ENCODE measurements at places on chromosomes 12 and 14.

DNA sequence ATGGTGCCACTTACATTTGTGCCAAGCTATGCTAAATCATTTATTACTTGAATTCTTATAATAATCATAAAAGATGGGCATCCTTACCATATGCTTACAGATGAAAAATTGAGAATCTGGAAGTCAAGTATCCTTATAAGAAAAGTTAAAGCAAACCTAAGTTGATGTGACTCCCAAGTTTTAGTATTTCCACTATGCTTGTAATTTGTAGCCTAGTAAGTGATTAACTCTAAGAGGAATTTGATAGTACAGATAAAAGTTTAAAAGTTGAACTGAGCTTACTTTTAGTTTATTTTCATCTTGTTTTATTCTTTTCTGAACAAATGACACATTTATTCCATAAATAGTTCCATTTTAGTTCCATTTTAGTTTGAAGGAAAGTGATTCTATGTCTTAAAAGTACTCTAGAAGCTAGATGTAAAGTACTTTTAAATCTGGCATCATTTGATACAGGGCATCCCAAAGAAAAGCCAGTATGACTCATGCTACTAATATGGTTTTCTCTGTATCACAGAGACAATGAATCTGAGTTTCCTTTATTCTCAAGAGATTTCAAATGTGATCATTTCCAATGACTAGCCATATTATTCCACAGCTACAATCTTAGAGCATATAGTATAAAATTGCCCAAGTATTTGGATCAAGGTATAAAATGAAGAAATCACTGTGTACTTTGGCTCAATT is 596.0 kb downstream of the SLC16A7 start:
- DNase-seq: peak; percentile 54

- DNase-seq: no peak
These were observed 167.5 kb downstream of the NTF3 start for GRCh38 chr12:5599378-5599777.

DNA sequence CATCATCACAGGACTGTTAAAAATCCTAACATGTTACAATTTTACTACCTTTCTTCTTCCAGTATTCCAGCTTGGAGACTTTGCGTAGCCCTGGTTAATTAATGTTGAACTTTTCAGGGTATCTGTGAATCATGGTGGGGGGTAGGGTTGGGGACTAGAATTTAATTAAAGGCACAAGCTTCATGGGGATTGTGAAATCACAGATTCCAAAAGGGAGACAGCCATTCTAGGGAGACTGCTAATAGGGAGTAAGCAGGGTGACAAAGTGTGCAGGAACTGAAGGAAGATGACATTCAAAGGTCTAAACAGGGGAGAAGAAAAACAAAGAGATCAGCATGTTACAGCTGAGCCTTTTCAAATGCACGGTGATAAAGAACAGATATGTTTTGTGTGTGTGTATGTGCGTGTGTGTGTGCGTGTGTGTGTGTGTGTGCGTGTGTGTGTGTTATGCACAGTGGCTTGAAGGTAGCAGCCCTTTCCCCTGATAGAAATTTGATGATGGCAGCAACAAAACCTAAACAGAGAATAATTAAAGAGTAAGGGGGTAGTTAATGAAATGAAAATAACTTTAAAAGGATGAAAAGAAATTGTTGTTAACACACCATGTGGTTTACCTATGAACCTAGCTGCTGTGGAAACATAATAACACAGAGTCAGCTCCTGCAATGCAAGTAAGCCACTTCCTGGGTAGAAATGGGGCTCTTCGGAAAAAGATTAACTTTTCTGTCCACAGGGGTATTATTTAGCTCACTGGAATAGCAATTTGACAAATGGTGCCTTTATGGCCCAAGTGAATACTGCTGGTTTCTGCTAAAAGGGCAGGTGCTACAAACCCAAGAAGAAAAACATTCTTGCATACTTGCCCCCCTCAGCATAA is 581.7 kb downstream of the DIO2 start:
- DNase-seq: no peak

GRCh38 chr12:39351153-39351552 is 91.8 kb downstream of the KIF21A start:
- DNase-seq: no peak

DNA sequence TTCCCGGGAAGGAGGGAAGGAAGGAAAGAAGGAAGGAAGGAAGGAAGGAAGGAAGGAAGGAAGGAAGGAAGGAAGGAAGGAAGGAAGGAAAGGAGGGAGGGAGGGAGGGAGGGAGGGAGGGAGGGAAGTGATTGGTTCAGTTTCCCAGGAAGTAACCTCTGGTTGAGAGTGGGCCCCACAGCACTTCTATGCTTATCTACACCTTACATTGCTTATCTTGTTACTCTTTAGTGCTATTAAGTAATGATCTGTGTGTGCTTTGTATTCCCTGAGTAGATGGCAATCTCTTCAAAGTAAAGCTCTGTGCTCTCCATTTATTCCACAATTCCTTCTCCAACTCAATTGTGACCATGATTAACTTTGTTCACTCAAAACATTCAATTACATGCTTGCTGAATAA is 74.6 kb downstream of the SLC38A4 start:
- DNase-seq: no peak

- no peak for DNase-seq
These were observed 52.4 kb upstream of the CDKN3 start for GRCh38 chr14:54344445-54344844.

GRCh38 chr14:83342590-83342989 is 1808.9 kb upstream of the SEL1L start:
- no peak for DNase-seq

- no peak for DNase-seq
These were observed 249.9 kb downstream of the DPF3 start for GRCh38 chr14:72644038-72644437.

- peak; percentile 17 for DNase-seq
These were observed 28.1 kb downstream of the TRPV4 start for GRCh38 chr12:109804820-109805761.

- peak; percentile 89 for DNase-seq
These were observed 652 bp downstream of the SART3 start for GRCh38 chr12:108560321-108560721.

- DNase-seq: no peak
These were observed 24.3 kb downstream of the DDX24 start for GRCh38 chr14:94056579-94057308.

- DNase-seq: no peak
These were observed 459.7 kb downstream of the GXYLT1 start for GRCh38 chr12:41684997-41685396.

DNA sequence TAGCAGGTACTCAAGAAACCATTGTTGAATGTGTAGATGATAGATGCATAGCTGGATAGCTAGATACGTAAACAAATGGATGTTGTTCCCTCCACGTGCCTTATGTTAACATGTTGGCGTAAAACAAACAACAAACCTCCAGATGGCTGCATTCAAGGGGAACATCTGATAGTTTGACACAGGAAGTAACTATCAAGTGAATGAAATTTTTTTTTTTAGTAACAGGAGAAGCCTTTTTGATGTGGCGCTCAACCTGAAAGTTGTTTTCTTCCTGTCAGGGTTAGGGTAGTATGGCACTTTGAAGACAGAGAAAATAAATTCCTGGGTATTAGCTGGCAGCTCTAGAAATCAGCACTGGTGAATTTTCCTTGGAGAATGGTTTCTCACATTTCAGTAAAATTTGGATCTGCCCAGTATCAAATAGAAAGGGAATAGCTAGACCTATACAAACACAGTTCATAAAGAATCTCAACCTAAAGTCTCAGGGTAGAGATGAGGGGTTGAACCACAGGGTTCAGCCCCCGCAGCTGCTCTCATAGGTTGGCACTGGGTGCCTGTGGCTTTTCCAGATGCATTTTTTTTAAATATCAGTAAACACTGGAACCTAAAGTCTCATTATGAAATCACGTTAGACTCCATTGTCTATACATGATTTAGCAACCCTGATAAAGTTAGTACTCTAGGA is 18.8 kb upstream of the RAP1B start:
- no peak for DNase-seq

DNA sequence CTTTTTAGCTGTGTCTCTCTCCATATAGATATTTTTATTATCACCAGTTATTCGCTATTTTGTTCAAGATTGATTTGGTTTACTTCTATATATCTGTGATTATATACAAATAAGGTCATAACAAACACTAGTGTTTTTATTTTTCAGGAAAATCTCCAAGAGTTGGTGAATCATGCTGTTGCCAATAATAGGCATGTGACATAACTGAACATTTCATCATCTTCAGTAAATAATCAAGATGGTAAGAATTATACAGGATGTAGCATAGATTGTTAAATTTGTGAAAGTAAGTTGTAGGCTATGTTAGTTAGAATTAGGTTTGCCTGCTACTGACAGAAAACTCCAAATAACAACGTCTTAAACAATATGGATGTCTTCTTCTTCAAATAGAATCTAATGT is 240.9 kb upstream of the PDE3A start:
- no peak for DNase-seq

- peak; percentile 42 for DNase-seq
These were observed 7.7 kb downstream of the CAPS2 start for GRCh38 chr12:75322464-75322863.

DNA sequence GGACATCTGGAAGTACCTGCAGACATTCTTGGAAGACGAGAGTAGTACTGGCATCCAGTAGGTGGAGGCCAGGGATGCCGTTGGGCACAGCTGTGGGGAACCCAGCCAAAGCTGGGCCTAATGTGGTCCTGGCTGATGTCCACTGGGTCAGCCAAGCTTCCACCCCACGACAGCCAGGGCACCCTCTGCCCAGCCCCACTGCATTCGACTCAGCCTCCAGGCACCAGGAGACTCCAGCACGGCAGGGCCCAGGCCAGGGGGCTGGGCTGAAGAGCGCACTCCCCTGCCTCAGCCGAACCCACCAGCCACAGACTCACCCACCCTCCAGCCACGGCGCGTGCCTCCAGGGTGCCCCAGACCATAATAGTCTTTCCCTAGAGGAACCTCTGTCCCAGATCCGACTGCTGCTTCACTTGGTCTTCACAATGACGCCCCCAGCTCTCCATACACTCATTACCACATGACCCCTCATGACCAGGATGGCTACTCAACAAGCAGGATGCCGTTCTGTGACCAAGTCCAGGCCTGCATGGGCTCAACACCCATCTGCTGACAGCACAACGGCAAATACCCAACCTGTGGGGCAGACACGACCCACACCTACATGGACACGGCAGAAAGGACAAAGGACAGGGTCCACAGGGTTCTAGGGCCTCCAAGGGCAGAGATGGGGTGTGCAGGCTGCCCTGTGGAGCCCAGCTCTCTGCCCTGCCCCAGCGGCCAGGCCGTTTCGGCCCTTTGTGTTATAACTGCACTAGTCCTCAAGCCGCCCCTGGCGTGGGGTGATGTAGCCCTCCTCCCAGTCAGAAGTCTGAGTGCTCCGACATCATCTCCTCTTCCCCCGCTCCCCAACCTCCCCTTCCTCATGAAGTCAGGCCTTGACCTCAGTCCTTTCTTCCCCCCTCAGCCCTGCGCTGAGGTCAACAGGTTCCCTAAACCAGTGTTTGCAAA is 22.8 kb downstream of the ITPK1 start:
- no peak for DNase-seq

GRCh38 chr12:80936642-80937390 is 918 bp downstream of the LIN7A start:
- peak; percentile 46 for DNase-seq

DNA sequence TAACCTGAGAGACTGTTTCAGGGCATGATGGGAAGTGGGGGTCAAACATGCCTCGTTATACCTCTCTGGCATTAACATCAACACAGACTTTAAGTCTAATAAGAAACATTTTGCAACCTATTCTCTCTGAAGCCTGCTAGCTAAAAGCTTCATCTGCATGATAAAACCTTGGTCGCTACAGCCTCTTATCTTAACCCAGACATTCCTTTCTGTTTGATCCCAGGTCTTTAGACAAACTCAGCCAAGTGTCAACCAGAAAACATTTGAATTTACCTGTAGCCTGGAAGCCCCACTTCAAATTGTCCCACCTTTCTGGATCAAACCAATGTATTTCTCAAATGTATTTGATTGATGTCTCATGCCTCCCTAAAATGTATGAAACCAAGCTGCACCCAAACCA is 9.1 kb downstream of the PPP2R3C start:
- no peak for DNase-seq

- no peak for DNase-seq
These were observed 72.2 kb downstream of the BRMS1L start for GRCh38 chr14:35898217-35898775.

- DNase-seq: no peak
These were observed 4.8 kb downstream of the HOXC5 start for GRCh38 chr12:54037360-54038283.

- DNase-seq: no peak
These were observed 9.7 kb upstream of the PEBP1 start for GRCh38 chr12:118126119-118126757.

GRCh38 chr14:50083467-50084337 is 32.7 kb downstream of the VCPKMT start:
- no peak for DNase-seq

DNA sequence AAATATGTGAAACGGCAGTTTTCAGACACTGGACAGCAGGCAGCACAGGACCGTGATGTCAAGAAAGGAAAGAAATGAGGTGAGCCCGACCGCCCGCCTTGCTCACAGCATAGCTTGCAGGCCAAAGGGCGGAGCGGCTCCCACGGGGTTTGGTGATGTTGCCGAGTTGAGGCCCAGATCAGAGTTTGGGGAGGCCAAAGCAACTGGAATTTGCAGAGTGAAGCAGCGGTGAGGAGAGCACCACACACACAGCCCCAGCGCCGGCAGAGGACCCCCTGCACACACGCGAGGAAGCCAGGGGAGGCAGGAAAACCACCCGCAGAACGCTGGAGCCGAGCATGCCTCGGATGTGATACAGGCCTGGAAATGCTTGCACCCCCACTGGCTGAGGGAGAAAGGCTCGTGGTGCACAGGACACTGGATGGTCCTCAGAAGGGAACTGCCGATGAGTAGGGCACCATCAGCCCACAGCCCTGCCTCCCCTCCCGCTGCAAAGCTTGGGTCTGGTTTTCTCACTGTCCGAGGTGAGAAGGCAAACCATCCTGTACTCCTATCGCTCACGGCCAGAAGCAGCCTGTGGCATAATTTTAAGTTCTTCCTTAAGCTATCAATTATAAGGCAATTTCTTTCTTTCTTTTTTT is 25.7 kb upstream of the PLD4 start:
- no peak for DNase-seq

DNA sequence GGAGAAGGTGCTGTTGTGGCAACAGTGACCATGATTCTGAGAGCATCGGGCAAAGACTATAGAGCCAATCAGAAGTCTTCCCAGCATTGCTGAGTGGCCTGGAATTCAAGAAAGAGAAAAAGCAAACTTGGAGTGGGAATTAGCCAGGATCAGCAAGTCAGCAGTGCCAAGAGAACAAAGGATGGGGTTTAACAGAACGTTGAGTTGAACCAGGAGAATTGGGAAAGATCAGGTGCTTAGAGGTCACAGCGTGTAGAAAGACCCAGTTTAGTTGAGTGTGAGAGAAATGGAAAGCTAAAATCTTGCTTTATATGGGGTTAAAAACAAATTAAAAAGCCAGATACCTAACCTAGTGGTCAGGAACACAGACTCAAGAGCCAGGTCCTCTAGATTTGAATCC is 90.5 kb upstream of the DNM1L start:
- DNase-seq: no peak

- DNase-seq: no peak
These were observed 14.8 kb upstream of the PAX9 start for GRCh38 chr14:36646664-36647416.

GRCh38 chr14:88668448-88669116 is 105.7 kb downstream of the ZC3H14 start:
- no peak for DNase-seq

All from astrocyte (in vitro differentiated cells and primary cell).